ENCODE measurements at places on chromosomes 3 and 15.

DNA sequence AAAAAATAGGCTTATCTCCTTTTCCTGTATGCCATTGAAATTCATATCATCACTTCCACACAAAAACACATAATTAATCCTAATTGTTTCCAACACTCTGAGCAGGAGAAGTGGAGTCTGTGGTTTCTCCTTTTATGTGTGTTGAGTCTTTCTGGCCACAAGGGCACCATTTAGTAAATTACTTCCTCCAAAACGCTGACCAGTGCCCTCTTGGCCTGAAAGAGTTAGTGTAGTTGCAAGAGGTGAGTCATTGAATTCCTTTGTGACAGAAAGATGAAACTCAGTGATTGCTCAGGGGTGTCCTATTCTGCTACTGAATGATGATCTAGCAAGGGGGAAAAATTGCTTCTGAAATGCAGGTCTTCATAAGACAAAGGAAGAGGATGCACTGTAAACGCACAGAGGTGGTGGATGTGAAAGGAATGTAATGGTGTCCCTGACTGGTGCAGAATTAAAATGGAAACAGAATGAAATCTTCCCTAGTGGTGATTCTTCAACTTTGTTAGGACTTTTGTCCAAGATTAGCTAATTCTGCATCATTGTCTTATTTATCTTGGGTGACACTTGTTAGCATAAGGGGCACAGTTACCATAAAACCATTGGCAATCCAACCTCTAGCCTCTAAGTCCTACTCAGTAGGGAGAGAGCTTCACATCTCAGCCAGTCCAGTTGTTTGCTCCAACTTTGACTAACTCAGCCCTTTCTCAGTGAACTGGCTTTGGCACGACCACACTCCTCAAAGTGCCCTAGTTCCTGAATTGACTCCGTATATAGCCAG lies 208.4 kb upstream of the NANOGP8 start:
- DNase-seq, result no peak

DNA sequence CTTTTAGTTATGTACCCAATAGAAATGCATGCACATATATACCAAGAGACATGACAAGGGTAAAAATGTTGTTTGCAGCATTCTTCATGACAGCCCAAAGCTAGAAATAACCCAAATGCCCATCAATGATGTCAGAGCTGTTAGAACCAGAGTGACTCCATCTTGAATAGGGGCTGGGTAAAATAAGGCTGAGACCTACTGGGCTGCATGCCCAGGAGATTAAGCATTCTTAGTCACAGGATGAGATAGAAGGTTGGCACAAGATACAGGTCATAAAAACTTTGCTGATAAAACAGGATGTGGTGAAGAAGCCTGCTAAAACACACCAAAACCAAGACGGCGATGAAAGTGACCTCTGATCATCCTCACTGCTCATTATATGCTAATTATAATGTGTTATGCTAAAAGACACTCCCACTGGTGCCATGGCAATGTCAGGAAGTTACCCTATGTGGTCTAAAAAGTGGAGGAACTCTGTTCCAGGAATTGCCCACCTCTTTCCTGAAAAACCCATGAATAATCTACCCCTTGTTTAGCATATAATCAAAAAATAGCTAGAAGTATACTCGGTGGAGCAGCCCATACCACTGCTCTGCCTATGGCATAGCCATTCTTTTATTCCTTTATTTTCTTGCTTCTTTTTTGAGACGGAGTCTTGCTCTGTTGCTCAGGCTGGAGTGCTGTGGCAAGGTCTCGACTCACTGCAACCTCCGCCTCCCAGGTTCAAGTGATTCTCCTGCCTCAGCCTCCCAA lies 32.9 kb downstream of the ZBTB11 start:
- DNase-seq, result no peak

- no peak for DNase-seq
Observed at GRCh38 chr3:178203165-178203564, 333.1 kb upstream of the KCNMB2 start.

- DNase-seq, result no peak
Observed at GRCh38 chr3:46114323-46114988, 87.2 kb upstream of the XCR1 start.

GRCh38 chr3:149271669-149272068 lies 50.0 kb upstream of the CP start:
- no peak for DNase-seq
